ENCODE measurements at places on chromosomes 16 and 17.

GRCh38 chr17:73357318-73357717, 45.5 kb upstream of the CDC42EP4 start:
- DNase-seq: no peak

DNA sequence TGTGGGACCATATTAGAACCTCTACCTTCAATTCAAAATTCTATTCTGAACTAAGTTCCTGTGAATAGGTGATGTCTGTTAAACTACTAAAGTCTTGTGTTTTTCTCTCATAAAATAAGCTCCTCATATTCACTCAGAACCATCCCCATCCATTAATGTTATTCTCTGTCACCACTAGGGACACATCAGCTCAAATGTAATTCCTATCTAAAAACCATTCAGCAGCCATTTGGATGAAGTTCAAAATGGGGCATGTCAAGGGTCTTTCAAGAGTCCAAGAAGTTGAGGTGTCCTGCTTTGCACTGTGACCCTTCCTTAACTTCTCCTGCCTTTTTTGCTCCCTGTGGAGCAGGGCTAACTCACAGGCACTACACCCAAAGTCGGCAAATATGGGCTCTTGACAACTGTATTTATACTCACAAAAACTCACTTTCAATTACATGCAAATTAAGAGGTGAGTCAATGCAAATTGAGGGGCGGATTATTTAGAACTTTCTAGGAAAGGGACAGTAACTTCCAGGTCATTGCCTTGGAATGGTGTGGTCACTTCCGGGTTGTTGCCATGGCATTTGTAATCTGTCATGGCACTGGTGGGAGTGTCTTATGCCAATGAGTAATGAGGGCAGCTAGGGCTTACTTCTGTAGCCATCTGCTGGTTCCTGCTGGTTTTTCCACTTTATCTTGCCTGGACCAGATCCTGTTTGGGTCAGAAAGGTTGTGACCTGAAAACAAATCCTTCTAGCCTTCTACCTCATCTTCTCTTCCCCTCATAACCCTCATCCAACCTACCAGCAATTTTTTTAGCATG, 128.2 kb upstream of the COX10 start:
- no peak for DNase-seq

DNA sequence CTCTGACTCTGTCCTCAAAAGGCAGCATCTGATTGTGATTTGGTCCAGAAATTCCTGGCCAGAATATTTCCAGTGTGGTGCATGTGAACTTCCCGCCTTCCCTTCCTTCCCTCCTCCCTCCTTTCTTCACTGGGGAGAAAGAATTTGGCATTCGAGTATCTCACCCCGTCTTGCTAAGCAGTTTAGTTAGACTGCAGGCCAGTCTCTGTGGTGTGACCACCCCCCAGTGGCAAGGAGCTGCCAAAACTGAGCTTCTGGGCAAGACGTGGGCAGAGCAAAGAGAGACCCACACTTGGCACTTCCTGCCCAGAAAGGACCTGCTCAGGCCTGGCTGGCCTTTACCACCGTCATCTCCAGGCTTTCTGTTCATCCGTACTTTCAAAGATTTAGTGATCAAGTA, 36.4 kb downstream of the SNX20 start:
- peak; percentile 30 for DNase-seq

- no peak for DNase-seq
Measured at GRCh38 chr17:74877592-74878548, 5.1 kb upstream of the FDXR start.

- no peak for DNase-seq
Measured at GRCh38 chr16:69917739-69918138, 33.4 kb upstream of the CLEC18A start.

DNA sequence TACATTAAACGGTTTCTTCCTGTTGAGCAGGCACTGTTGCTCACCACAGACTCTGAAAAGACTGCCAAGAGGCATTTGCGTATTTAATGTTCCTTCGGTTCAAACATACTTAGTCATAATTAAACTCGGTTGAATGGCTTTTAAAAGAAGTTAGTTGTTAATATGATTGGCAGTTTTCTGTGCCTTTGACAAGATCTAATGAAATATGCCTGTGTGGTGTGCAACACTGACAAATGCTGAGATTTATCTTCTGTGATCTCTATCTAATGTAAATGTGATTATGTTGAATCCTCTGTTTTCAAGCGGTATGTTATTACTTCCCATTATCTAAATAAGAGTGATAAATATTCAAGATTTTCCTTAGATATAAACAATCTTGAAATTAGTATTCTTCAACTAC, 1046.6 kb downstream of the CDH8 start:
- DNase-seq: no peak

DNA sequence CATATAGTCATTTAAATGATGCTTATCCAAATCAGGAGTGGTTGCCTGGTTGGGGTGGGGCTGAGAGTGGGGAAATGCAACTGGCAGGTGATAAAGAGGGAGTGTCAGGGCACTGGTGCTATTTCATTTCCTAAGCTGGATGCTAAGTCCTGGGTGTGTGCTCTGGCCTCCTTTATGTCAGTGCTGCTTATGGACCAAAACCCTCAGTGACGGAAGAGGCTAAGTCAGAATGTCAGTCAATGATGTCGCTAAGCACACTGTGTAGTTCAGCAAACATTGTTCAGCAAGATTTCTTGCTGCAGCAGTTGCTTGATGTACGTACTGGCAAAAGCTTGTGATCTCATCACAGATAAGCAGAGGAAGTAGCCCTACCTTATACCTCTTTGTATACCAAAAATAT, 16.4 kb upstream of the FLCN start:
- DNase-seq: no peak

GRCh38 chr17:28551421-28552175, 826 bp downstream of the UNC119 start:
- no peak for DNase-seq

GRCh38 chr17:78343187-78343542, 16.7 kb downstream of the SOCS3 start:
- no peak for DNase-seq

- DNase-seq: no peak
Measured at GRCh38 chr17:66833201-66833600, 1.7 kb upstream of the CACNG5 start.

GRCh38 chr17:75348386-75349012, 57.0 kb downstream of the GRB2 start:
- no peak for DNase-seq

GRCh38 chr17:10741416-10742135, 11.8 kb upstream of the TMEM220 start:
- no peak for DNase-seq

DNA sequence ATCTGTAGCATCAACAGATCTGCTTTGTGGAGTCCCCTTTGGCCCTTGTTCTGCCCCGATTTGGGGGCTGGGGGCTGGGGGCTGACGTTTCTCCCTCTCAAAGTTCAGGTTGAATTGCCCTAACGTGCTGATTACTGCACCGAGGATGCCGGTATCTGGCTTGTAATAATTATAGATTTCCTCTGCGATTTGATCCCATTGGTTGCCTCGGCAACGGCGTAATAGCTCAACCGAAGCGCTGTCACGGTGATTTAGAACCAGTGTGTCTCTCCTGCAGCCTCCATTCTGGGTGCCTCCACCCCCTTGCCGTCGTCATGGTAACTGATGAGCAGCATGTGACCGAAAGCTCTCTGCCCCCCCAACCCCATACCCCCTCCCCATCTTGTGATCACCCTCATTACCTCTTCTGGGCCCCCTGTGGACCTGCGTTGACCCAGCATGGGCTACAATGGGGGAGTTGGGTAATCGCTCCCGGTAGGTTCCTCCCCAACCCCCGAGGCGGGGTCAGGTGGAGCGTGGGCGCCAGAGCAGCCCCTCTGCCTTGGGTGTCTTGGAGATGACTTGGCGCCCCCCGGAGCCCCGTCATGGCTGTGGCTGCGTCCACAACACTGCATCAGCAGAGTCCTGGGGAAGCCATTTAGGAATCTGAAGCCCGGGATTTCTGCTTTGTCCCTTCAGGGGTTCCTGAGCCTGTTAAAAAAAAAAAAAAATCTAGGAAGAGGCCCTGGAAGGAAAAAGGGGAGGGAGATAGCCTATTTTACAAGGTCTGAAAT, 38.4 kb downstream of the ABAT start:
- no peak for DNase-seq

GRCh38 chr17:62859146-62859545, 51.0 kb upstream of the MARCHF10 start:
- DNase-seq: no peak

GRCh38 chr17:78795861-78796516, 13.9 kb upstream of the CYTH1 start:
- DNase-seq: no peak

GRCh38 chr17:73365301-73365874, 53.6 kb upstream of the CDC42EP4 start:
- DNase-seq: no peak

DNA sequence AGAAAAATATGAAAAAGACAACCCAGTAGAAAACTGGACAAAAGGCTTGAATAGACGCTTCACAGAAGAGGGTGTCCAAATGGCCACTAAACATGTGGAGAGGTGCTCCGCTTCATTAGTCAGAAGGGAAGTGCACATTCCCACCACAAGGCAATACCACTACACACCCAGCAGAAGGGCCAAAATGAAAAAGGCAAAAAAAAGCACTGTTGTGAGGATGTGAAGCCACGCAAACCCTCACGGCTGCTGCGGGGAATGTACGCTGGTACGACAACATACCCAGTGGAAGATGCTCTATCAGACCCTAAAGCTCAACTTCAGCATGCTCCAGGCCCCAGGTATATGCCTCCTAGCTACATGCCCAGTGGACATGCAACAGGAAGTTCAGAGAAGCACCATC, 17.0 kb downstream of the PIK3R5 start:
- DNase-seq: no peak

DNA sequence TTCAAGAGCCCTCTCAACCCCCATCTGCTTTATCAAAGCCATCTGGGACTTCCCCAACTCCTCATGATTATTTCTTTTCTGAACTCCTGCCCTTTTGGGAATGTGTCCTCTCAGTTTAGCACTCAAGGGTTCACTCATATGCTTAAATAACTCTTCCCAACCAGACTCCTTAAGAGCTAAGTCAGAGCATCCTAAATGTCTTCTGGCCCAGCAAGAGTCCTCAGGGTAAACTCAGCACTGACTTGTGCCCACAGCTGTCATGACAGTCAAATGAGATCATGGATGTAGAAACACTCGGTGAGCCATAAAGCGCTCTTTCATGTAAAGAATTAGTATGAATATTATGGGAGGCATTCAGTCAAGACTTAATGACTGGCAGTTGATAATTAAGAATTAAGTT, 85.9 kb downstream of the TEX14 start:
- DNase-seq: no peak

DNA sequence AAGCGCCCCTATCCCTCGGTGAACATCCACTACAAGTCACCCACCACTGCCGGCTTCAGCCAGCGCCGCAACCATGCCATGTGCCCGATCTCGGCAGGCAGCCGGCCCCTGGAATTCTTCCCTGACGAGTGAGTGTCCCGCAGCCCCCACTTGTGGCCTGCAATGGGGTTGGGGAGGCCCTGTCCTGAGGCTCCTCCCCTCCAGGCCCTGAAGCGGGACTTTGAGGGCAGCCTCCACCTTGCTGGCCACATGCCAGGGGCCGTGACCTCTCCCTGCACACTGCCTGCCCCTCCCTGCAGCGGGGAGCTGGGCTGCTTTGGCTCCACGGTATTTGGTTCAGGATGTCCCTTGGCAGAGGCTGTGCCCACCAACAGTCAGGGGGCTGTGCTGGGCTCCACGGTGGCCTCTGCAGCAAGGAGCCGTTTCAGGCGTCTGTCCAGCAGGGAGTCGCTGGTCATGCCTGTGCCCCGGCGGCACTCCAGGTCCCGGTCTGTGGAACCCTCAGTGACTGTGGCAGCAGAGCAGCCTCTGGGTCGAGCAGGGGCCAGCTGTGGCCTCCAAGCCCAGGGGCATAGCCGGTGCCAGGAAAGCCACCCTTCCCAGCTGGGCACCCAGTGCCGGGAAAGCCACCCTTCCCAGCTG, 8.3 kb downstream of the NME3 start:
- DNase-seq: no peak

DNA sequence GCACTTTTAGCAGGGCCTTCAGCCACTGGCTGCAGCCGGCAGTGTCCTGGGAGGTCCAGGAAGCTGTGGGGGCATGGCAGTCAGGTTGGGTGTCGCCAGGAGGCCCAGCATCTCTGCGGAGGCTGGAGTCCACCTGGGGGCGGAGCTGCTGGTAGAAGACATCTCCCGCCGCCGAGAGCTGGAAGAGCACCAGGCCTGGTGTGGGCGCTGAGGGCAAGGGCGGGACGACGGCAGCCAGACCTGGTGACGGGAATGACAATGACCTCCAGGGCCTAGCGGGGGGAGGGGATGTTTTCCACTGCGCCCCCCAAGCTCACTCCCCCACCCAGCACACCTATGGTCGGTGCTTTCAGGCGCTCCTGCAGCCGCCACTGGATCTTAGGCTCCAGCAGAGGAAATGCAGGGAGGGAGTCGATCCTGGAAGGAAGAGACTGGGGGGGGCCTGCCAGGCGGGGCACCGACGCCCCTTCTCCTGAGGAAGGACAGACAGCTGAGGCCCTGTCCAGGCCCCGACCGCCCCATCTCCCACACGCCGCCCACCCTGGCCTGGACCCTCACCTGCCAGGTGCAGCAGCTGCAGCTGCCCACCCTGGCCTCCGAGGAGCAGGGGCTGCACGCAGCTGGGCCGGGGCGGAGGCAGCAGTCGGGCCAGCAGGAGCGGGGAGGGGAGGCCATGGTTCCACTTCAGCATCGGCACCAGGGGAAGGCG, 7.1 kb downstream of the TAF1C start:
- DNase-seq: no peak

GRCh38 chr17:3558603-3559269, 1.1 kb upstream of the TRPV3 start:
- no peak for DNase-seq

DNA sequence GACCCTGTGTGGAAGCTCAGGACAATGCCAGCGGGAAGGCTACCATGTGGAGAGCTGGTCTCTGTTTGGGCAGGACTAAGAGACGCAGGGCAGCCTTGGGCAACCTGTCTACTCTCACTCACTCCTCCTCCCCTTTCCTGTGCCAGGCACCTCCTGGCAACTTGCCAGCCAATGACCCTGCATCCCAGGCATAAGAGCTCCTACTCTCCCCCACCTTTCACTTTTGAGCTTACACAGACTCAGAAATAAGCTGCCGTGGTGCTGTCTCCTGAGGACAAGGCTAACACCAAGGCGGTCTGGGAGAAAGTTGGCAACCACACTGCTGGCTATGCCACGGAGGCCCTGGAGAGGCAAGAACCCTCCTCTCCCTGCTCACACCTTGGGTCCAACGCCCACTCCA, 2.6 kb downstream of the HBM start:
- no peak for DNase-seq

DNA sequence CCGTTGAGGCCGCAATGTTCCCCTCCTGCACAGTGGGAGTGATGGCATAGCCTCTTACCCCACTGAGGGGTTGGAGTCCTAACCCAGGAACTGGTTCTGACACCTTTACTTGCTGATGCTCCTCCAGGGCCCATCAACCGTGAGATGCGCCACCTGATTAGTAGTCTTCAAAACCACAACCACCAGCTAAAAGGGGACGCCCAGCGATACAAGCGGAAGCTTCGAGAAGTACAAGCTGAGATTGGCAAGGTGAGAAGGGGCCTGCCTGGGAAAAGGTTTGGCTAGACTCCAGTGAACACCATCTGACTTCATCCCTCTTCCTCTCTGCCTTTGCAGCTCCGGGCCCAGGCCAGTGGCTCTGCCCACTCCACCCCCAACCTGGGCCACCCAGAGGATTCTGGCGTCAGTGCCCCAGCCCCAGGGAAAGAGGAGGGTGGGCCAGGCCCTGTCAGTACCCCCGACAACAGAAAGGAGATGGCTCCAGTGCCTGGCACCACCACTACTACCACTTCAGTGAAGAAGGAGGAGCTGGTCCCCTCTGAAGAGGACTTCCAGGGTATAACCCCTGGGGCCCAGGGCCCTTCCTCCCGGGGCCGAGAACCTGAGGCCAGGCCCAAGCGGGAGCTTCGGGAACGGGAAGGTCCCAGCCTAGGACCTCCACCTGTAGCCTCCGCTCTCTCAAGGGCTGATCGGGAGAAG, 5.8 kb downstream of the RNF40 start:
- DNase-seq: no peak
